ENCODE measurements at places on chromosomes 7 and 10. TPM values are rescaled to one million over a fixed set of nuclear protein-coding genes. Genes with fewer than 3 reads are reported as not detected.

The CDH23 gene
- 13.3 TPM for polyA plus RNA-seq

The CHAT gene
- polyA plus RNA-seq, result not detected

The IDI2 gene
- not detected for polyA plus RNA-seq

The RARRES2 gene
- polyA plus RNA-seq, result 761 TPM

The GPR26 gene
- not detected for polyA plus RNA-seq

The LIPN gene
- polyA plus RNA-seq, result not detected

The PPIF gene
- polyA plus RNA-seq, result 18.3 TPM

The UPP1 gene
- 8.0 TPM for polyA plus RNA-seq

The COL17A1 gene
- polyA plus RNA-seq, result 0.17 TPM

The DIP2C gene
- 10.1 TPM for polyA plus RNA-seq

The SPDYE11 gene
- polyA plus RNA-seq, result not detected

The KNDC1 gene
- polyA plus RNA-seq, result 0.67 TPM

The C7orf25 gene
- 2.4 TPM for polyA plus RNA-seq

The REEP3 gene
- polyA plus RNA-seq, result 18.4 TPM

The PPP1R17 gene
- not detected for polyA plus RNA-seq

The CAV2 gene
- polyA plus RNA-seq, result 110 TPM

Measured in ovary (tissue), 10 donors.